ENCODE measurements at places on chromosomes 6 and 20.

- no peak for DNase-seq
These were observed 833.5 kb downstream of the DHX35 start for GRCh38 chr20:39795401-39796272.

GRCh38 chr6:55866128-55866527 lies 9.3 kb downstream of the BMP5 start:
- no peak for DNase-seq

- DNase-seq, result no peak
These were observed 122.2 kb downstream of the AFG1L start for GRCh38 chr6:108417027-108417426.

DNA sequence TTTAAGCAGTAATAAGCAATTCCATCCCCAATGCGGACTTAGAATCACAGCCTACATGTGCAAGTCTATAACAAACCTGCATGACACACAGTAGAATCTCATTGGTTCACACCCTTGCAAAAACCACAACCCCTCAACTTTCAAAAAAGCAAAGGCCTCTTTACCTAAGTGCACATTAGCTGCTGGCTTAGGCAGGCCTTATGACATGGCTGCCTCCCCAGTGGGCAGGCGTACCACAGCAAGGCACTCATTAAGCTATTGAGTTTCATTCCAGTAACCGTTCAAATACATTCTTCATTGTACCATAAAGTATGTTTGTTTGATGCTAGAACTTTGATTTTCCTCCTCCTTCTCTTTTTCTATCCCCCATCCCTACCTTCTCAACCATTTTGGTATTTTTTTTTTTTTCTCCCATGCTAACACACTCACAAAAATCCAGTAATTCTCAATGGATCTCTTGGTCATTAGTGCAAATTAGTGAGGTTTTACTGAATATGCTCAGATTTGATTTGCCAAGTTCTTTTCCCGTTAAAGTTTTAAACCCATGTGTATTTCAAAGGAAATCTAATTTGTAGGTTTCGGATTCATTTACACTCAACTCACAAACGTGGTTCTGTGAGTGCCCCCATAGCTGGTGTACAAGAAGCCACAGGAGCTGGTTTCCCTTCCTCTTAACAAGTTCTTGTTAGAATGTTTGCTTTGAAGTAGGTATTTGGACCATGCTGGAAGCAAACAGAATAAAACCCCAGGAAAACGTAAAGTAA lies 460.4 kb upstream of the RUNX2 start:
- no peak for DNase-seq

GRCh38 chr20:50513169-50514034 lies 3.2 kb downstream of the PTPN1 start:
- DNase-seq, result no peak

DNA sequence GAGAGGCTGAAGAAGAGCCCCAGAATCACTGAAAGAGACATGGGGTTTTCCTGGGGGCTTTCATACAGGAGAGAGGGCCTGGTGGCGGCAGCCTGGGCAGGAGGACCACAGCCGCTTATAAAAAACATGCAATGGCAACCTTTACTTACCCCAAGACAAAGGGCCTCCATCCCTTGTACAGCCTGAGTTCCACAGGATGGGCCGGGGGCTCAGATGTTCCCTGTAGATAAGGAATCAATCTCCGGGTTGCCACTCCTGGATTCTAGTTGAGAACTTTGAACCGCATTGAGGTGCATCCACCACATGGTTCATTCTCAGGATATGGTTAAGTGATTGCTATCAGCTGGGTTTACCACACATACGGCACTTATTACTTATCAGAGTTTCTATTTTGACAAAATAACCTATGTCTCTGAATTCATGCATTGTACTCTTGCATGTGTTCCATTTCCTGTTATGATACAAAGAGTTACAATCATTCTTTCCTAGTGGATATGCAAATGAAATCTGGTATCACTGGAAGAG lies 677.6 kb downstream of the KIF16B start:
- peak; percentile 4 for DNase-seq

- DNase-seq, result no peak
These were observed 82.8 kb downstream of the TCP11 start for GRCh38 chr6:35058358-35058675.

GRCh38 chr6:89910902-89911240 lies 16.6 kb downstream of the GJA10 start:
- DNase-seq, result no peak

- DNase-seq, result no peak
These were observed 51.4 kb downstream of the RIN2 start for GRCh38 chr20:19809505-19809904.

GRCh38 chr6:43012364-43012763 lies 1.4 kb downstream of the MEA1 start:
- no peak for DNase-seq

GRCh38 chr6:108561742-108562502 lies 1.2 kb downstream of the FOXO3 start:
- DNase-seq, result no peak

- no peak for DNase-seq
These were observed 223.0 kb upstream of the LRFN2 start for GRCh38 chr6:40810171-40810570.

GRCh38 chr20:14830466-14830865 lies 493.1 kb upstream of the FLRT3 start:
- DNase-seq, result no peak

DNA sequence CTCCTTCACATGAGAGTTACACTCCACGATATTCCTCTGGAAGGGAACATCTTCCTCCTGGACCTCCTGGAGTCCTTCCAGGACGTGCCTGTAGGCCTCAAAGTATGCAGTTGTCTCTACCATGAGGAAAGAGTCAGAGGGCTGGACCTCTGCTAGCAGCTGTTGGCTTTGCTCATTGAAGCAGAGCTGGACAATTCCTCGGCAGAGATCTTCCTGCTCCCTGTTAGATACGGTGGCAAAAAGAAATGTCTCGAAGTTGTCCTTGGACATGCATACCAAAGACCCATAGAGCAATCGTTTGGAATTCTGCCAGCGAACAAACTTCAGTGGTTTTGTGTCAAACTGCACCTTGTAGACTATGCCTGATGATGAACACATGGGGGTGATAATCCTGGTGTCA lies 7.7 kb downstream of the ZNFX1 start:
- DNase-seq, result no peak

- DNase-seq, result no peak
These were observed 146.7 kb upstream of the CST7 start for GRCh38 chr20:24802286-24802820.

GRCh38 chr6:39911513-39912125 lies 22.6 kb downstream of the MOCS1 start:
- no peak for DNase-seq

DNA sequence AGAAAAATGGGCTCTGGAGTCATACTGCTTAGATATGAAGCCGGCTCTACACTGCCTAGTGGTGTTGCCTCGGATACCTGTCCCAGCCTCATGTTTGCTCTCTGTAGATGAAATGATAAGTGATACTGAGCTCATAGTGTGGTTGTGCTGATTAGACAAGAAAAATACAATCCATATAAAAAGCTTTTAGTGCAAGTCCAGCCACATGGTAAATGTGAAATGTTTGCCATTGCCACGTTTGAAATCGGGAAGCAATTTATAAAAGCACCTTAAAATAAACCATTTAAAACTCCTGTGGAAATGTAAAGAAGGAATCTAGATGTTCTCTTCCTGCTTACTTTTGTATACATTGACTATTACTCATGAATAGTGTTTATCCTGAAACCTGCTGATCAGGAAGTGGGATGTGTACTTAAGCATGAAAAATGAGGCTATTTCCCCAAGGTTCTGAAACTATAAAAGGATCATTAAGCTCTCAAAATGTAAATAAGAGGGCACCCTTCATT lies 13.1 kb upstream of the PBOV1 start:
- DNase-seq, result no peak

DNA sequence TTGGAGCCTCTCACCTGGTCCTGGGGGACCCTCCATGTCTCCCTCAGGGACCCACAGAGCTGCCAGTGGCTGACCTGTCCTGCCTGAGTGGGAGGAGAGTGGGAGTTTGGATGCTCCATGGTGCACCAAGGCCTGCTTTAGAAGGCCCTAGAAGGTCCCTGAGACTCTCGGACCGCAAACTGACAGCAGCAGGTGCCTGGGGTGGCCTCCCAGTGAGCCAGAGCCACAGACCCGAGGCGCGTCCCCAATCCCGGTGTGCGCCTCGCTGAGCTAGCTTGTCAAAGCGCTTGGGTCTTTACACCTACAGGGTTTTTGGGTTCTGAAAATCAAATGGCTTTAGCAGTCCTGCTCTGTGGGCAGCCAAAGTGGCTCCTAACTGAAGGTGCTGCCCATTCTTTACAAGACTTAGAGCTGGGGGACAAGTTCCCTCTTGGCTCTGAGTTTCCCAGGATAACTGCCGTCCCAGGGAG lies 4.9 kb downstream of the MYT1 start:
- no peak for DNase-seq

DNA sequence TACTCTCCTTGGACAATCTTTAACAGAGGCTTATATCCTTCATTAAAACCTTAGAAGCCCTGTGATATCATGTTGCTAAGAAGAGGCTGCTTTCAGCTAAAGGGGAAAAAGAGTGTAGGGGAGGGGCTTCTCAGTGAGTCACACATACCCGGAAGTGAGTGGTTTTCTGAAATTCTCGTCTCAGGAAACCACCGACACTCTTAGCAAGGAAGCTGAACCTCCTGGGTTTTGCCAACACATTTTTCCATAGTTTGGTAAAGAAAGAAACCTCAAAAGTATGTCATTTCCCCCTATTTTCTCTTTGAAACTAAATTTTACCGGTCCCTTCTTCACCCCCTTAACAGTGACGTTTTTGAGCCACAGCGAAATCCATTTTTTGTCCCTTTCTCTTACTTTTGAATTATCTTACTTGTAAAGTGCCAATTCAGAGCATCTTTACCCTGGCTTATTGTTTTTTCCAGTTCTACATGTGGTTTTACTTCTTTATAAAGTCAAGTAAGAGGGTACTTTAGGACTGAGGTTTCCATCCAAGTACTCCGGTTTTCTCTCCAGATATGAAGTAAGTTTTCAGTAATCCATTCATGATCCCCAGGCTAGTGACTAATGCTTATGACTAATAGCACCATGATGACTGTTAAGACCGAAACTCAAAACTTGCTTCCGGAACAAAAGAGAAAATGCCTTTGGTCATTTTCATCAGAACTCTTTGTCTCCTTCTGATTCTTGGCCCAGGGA lies 219.3 kb downstream of the ARHGAP18 start:
- peak; percentile 77 for DNase-seq

GRCh38 chr6:64146876-64147275 lies 511.3 kb downstream of the PHF3 start:
- no peak for DNase-seq

- DNase-seq, result no peak
These were observed at the start of gene WFDC10B for GRCh38 chr20:45704969-45705637. Gene WFDC10B (minus strand): TSS chr20:45705019. CDS start chr20:45685992, 19,027 bp downstream.

- peak; percentile 14 for DNase-seq
These were observed 42.6 kb downstream of the NCOA3 start for GRCh38 chr20:47544240-47544639.

DNA sequence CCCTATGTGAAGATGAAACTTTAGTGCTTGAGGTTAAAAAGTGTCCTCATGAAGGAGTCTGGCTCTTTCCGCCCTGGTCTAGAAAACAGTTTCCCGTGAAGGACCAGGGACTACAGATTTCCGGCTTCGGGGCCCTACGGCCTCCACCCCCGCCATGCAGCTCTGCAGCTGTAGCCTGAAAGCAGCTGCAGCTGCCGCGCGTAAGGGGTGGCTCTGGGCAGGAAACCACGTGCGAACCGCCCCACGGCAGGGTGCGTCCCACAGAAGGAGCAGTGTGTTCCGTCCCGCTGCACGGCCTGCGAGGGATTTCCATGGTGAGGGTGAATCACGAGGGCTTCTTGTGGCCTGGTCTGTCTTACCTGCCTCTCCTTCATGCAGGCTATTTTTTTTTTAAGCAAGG lies 117.0 kb downstream of the ERMARD start:
- DNase-seq, result peak; percentile 41

DNA sequence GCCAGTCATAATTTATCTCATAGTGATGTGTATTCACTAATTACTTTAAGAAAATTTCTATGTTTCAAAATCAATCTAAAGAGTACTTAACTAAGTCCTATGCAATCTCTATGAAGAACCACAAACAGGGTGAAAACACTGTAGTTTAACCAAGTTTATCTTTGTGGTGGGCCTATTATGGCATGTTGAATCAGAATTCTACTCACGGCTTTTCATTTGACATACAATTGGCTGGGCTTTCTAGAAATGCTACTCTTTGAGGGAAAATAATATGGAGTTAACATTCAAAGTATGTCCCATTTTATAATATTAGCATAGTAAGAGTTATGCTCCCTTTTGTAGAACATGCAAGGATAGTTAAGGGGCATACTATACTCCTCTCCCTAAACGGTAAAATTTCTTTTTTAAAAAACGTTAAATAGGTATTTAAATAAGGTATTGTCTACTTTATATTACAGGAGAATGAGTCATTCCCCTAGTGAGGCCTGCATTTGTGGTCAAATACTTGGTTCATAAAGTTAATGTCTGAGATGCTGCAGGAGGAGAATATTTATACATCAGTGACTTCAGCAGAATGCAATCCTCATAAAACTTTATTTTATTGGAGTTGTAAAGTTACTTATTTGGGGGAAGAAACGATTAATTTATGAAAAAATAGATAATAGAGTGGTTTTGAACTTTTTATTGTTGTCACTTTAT lies 1.8 kb downstream of the MOXD1 start:
- DNase-seq, result no peak

DNA sequence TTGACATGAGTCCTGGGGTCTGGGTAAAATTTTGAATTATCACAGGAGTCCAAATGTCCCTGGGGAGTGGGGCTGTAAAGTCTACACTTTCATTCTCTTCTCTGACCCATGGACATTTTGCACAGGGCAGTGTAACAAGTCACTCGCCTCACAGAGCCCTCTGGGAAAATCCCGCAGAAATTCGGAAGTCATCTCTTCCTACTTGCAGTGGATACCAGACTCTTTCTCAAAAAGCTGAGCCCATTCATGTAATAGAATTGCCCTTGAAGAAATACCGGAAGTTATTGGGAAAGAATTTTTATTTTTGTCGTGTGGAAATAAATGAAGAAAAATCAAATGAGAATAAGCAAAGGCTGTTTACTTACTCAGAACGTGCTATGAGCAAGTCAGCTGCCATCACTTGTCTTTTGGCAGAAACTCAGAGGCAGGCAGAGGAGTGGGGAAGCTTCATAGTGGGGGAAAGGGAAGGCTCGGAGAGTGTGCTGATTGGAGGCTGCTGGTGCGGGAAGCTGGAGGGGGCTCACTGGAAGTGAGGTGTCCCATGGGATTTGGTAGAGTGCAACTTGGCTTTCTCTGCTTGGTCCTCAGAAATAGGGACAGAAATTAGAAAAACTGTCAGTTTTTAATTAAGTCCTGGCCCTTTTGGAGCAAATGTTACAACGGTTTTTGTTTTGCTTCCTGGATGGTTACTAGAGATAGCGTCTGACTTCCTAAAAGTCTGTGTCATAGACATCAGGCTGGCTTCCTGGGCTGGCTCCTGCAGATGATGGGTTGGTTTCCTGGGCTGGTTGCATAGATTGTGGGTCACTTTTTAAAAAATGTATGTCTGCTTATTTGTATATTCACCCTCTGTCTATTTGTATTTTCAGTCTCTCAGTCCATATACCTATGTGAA lies 79.8 kb upstream of the EEF1E1 start:
- no peak for DNase-seq

GRCh38 chr6:163422550-163422949 lies 8.0 kb downstream of the QKI start:
- DNase-seq, result no peak

- no peak for DNase-seq
These were observed 10.1 kb upstream of the GUCA1B start for GRCh38 chr6:42204768-42205282.

GRCh38 chr6:14089224-14089623 lies 28.3 kb upstream of the CD83 start:
- DNase-seq, result no peak
